ENCODE measurements at places on chromosomes 16 and 17.

DNA sequence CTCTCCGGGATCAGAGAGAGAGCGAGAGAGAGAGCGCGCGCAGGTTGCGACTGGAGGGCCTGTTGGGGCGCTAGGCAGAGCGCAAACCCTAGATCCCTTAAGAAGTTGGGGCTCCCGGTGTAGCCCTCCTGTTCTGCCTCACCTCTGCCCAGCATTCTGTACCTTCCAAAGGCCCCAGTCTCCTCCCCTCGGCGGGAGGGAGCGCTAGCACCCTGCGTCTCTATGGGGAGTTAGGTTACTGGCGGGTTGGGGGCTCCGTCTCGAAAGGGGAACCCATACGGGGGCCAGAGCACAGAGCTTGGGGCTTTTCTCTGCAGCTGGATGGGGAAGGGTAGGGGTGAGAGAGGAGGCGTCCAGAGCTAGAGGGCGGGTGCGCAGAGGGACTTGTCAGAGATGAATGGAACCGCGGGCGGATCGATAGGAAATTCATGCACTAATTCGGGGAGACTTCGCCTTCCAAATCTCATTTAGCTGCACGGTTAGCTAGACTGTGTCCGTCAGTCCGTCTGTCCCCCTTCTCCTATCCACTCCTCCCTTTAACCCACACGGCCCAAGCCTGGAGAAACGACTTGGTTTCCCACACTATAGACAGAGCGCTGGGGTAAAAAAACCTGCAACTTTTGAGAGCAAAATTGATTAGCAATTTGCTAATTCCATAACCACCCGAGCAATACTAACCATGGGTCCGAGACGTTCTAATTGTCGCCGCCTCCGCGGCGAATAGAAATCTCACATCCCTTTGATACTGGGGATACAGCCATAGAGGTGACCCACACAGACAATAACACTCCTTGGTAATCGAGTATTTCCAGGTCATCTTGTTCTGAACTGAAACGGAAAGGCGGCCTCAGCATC, 693 bp upstream of the HOXB4 start:
- DNase-seq: no peak

DNA sequence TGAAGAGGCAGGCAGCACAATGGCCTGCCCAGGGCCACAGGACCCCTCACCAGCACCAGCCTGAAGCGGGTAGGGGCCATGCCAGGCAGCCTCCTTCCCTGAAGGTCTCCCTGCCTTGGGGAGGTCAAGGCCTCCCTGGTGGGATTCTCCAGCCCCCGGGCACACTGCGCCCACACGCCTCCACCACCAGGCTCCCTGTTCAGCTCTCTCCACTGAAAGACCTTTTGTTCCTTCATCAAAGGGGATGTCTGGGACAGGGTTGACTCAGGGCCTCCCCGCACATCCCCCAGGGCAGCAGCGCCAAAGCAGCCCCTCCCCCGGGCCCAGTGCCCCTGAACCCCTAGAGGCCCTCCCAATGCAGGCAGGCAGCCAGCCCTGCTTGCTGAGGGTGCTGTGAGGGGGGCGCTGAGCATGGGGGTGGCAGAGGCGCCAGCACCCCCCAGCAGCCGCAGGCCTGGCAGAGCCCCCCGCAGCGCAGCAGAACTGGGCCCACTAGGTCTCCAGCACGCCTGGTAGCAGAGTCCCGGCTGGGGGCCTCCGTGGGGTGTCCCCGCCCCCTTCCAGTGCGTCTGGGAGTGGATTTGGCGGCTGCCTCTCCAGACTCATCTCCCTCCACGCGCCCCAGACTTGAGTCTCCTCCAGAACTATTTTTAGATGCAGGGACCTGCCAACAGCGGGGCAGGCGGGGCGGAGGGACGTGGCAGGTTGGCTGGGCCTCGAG, 13.1 kb downstream of the BCAR1 start:
- no peak for DNase-seq

DNA sequence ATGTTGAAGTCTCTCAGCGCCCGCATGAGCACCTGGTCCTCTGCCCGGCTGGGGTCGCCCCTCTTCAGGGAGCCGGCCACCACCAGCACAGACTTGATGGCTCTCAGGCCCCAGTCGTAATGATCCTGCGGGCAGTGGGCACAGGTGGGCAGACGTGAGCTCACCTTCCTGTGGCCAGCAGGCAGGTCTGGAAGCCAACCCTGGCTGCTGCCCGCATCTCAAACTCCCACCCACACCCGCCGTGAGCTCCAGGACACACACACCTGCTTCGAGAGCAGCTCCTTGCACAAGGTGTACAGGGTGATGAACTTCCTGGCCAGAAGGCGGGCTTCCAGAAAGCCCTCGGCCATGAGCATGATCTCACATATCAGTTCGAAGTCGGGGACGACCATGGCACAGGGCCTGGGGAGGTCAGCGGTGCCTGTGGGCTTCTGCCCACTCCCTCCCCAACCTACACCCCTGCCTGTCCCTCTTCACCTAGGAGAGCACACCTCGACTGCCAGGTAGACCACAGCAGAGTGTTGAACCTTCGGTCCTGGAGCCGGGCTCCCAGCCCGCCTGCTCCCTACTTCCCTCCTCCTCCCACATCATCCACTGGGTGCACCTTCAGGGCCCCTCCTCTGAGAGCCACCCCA, 82.4 kb downstream of the DNAH17 start:
- no peak for DNase-seq

DNA sequence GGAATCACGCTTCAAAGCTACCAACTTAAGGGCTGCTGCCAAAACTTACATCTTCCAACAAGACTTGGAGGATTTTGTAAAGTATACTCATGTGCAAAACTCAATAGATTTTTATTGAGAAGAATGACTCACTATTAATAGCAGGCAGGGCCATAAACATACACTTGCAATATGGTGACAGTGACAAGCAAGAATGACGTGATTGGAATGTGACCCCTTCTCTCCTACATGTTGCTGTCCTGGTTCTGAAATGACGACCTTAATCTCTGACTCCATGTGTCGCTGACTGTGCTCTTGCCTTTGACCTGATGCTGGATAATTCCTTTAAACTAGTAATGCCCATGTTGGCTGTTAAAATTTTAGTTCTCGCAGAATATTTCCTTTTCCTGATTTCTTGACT, 174.5 kb downstream of the PARN start:
- DNase-seq: no peak
